ENCODE measurements at places on chromosomes 5 and 9. TPM values are rescaled to one million over a fixed set of nuclear protein-coding genes. Genes with fewer than 3 reads are reported as not detected.

GRCh38 chr5:151556806-151557205 lies 34.3 kb downstream of the FAT2 start:
- DNase-seq: no peak

GRCh38 chr9:137421838-137422603 lies 941 bp downstream of the EXD3 start:
- no peak for DNase-seq

DNA sequence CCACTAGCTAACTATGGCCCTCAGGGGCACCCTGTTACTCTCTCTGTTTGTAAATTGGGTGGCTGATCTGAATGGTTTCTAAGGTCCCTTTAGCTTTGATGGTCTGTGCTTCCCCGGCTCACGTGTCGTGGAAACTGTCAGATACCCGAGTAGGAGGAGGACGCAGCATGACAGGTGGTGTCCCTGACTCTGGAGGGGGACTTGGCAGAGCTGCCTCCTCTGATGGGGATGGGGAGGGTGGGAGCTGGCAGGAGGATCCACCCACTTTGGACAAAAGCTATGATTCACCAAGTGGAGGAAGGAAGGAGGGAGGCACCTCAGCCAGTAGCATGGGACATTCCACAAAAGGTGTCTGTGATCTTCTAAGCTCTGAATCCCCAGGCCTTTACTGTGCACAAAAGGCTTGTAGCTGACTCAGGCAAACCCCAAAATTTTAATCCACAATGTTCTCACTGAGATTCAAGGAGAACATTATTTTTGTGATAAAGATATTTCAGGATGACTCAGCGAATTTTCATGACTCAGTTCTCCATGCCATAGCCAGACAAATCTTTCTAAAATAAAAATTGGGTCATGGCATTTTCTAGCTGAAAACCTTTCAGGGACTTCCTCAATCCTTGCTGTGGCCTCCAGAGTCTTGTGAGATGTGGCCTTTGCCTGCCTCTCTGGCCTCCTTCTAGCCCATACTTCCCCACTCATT lies 131.0 kb upstream of the BRINP1 start:
- no peak for DNase-seq

MELK gene
- 95.3 TPM for total RNA-seq

GRCh38 chr9:92097997-92098482 lies 17.2 kb downstream of the SPTLC1 start:
- no peak for DNase-seq

DNA sequence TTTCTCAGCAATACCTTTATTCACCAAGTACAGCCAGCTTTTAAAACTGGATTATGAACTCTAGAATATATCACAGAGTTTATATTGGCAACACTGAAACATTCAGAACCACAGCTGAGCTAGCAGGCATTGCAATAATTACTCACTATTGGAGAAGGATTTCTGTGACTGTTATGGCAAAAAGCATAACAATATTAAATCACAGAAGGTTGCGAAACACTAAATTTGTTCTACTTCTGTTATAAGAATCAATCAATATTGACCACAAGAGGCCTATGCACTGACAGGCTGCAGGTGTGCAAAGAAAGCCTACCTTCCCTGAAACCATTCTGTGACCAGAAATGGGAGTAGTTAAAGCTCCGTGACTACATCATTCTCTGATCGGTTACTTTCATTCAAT lies 59.2 kb downstream of the AP3B1 start:
- DNase-seq: no peak

- DNase-seq: no peak
Observed at GRCh38 chr9:123718188-123718587, 211.7 kb downstream of the DENND1A start.

DNA sequence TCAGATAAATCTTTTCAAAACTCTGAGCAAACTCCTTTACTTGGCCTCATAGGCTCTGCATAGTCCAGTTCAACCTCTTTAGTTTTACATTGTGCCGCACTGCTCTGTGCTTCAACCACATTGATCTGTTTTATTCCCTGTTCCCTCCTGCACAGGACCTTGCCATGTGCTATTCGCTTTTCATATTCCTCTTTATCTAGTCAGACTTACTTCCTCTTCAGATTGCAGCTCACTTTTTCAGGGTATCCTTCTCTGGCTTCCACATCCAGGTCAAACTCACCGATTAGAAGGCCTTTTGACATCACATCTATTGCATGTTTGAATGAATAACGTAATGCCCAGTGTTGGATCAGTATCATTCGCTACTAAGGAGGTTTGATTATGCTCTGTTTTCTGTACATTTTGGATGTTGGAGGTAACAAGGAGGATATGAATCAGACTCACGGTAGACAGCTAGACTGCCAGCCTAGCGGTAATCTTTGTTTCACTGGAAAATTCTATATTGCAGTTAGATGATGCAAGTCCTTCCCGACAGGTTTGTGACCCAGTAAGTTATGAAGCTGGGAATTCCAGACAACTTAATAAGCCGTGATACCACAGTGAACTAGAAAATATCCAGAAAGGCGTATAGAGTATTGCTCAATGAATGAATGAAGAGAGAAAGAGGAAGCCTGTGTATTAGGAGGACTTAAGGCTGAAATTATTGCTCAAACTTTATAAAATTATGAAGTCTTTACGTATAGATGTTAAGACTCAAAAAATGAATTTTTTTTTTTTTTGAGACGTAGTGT lies 65.7 kb downstream of the IQGAP2 start:
- DNase-seq: no peak

PCDHB10 gene
- total RNA-seq: 0.10 TPM

TOR2A gene
- total RNA-seq: 5.8 TPM

All from MG63 (cell line).